ENCODE measurements at places on chromosomes 11 and 22.

DNA sequence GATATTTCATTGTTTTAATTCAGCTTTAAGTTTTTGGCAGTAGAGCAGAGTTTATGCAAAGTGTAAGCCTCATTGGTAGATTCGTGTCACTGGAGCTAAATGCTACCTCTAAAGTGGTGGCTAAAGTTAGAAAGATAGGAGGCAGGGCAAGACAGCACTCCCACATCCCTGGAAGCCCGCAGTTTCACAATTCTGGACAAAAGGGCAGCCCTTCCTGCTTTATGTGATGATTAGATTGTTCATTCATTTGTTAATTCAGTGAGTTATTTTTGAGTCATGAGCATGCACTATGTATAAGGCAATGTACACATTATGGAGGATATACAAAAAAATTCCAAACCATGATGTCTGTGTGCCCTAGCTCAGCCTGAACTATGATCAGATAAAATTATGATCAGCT, 52.1 kb upstream of the EIF3M start:
- no peak for DNase-seq

DNA sequence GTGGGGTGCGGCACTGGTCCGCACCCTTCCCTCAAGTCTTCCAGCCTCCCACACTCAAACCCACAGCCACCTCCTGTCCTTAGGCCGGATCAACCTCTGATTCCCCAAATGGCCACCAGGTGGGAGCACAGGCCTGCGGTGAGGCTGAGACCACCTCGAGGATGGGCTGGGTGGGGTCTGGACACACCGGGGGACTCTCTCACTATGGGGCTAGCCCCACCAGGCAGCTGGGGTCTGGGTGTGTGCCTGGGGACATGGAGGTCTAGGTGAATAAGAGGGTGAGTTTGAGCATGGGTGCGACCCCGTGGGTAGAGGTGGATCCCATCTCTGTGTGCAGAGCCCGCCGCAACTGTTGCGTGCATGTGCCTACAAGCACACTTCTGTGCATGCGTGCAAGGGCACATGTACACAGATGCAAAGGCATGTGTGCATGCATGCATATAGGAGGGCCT, 32.6 kb downstream of the MYO18B start:
- no peak for DNase-seq

- no peak for DNase-seq
Observed at GRCh38 chr11:66106786-66107599, 36.9 kb downstream of the PACS1 start.

DNA sequence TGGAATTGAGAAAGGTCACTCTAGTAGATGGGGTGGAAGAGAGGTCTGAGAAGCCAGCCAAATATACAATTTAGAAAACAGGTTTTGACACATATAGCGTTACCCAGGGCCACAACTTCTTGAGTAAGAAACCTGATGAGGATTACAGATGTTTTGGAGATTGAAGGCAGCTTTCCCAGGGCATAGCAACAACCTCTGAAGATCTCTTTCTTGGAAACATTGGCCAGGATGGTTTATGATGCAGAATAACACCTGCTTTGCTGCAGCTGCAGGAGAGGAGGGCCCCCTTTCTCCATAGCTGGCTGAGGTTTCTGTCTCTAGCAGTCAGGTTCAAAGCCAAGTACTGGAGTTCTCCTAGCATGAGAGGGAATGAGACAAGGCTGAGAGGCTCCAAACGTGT, 75.1 kb upstream of the NUP50 start:
- DNase-seq, result no peak

DNA sequence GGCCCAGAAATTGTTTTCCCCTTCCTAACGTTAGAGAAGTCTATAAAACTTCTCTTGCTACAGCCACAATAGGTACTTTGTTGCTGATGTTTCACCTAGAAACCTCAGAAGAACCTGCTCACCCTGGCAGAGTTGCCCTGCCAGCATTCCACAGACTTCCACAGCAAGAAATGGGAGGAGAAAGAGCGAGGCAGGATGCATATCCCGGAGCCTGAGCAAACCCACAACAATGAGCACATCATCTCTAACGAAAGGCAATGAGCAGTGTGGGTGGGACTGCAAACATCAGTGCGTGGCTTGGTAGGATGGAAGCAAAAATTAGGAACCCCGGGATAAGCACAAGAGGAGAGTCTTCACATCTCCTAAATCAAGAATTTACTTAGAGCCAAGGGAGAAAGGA, 892.3 kb downstream of the OPCML start:
- DNase-seq, result no peak

DNA sequence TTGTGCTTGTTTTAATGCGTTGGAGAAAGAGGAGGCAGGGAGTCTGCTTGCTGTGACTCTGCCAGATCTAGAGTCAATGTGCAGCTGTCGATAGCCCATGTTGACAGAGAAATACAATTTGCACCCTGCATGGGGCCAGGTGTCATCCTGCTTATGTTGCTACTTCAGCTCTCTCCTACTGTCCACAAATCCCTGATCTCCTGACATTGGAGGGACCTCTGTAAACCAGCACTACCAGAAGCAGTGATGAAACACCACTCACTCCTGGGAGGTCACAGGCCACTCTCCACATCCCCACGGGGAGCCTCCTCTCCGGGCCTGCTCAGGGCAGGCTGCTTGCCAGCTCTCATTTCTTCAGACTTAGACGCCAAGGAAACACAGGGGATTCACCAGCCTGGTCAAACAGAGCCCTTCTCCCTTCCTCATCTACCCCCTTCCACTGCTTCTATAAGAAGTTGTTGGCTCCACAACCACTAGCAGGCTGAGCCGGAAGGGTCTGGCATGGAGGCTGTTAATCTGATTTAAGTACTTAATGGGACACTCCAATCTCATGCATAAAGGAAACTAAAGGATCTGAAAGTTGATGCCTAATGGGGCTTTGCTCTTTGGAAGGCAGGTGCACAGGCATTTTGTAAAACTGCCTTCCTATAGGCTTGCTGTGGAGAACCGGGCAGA, 29.9 kb upstream of the CSNK2A3 start:
- peak; percentile 94 for DNase-seq

GRCh38 chr22:21447694-21448402, 19.3 kb upstream of the TMEM191C start:
- DNase-seq, result no peak

GRCh38 chr22:37018815-37019308, 385 bp downstream of the TST start:
- DNase-seq, result no peak

DNA sequence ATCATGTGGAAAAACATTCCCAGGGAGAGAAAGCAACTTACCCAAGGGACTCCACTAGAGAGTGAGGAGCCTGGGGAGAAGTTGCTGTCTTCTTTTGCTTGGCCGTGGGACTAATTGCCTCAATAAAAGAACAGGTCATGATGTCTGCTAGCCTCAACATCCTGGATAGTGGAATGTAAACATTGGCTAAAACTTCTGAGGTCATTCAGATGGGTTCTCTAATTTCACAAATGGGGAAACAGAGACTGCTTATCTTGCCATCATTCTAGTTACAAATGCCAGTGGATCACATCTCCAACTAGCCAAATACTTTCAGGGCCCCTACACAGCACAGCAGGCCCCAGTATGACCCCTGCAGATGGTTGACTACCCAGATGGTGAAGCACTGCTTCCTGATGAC, 28.4 kb upstream of the PAMR1 start:
- DNase-seq, result no peak

- no peak for DNase-seq
Observed at GRCh38 chr11:56764976-56765375, 16.5 kb upstream of the OR9G4 start.

DNA sequence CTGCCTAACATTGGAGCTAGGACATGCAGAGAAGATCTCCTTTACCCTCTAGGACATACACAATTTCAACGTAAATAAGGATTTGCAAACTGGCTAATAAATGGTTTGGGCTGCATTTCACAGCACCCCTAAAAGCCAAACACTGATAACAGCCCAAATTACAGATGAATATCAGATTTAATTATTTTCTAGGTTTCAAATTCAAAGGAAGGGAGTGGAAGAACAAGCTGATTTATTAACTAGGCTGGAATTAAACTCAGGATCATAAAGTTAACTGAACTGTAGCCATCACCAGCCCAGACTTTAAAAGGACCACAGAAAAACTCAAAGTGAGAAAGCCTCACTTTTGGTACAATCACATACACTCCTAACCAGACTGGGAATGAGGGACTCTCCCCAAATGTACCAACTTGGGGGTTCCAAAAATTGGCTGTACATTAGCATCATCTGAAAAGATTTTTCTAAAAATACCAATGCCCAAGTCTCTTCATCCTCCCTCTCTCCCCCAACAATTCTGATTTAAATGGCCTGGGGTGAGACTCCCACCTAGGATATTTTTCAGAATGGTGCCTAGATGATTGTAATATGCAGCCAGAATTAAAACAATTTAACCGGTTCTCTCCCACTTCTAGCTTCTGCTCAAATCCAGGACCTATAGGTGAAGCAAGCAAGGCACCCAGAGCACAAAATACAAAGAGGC, 43.5 kb downstream of the SYTL2 start:
- DNase-seq, result no peak

DNA sequence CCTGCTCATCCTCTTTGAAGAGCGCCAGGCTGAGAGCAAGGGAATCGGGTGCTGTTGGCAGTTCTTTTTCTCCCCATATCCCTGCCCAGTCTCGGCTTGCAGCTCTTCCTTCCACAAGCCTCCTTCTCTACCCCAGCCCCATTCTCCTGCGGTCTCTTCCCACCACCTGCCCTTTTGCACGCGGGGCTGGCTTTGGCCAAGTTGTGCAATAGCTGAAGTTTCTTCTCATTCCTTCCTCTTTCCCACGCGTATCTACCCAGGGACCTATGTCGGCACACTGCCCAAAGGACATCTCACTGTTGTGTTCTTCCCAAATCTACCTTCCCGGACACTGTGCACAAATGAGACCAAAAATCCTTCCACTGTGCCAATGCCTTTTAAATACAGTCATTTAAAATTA, 22.3 kb upstream of the HTR3A start:
- no peak for DNase-seq

- DNase-seq, result peak; percentile 35
Observed at GRCh38 chr11:117546431-117547194, 219.0 kb downstream of the CEP164 start.

DNA sequence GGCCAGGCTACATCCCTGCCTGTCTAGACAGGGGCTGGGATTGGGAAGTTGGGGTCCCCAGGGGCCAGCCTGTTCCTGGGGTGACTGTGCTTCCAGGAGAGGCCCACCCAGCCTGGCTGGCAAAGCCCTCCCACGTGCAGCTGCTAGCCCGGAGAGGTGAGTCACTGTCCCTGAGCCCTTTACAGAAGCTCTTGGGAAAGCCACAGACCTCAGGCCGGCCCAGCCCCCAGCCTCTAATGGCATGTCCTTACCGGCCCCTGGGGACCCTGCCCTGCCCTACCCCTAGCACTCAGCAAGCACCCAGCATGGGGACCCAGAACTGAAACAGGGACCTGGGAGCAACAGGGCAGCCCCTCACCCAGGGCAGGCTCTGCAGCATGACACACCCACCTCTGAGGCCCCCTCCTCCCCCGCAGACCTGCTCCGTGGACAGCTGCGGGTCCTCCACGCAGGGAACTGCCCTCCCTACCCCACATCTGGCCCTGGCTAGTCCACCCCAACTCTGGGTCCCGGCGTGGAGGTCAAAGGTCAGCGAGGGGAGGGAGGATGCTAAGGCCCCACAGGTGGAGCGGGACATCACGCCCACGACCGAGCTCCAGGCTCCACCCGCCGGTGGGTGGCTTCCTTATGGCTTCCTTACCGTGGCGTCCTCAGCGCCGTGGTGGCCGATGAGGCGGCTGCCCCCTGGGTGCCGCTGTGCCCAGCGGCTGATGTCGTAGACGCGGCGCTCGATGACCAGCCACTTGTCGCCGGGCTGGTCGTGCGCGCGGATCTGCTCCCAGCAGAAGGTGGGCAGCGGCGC, 615 bp downstream of the FADS3 start:
- DNase-seq, result no peak

GRCh38 chr22:40679964-40680818, 907 bp downstream of the MCHR1 start:
- DNase-seq, result no peak

GRCh38 chr11:86923999-86924766, 31.0 kb downstream of the FZD4 start:
- DNase-seq, result no peak

DNA sequence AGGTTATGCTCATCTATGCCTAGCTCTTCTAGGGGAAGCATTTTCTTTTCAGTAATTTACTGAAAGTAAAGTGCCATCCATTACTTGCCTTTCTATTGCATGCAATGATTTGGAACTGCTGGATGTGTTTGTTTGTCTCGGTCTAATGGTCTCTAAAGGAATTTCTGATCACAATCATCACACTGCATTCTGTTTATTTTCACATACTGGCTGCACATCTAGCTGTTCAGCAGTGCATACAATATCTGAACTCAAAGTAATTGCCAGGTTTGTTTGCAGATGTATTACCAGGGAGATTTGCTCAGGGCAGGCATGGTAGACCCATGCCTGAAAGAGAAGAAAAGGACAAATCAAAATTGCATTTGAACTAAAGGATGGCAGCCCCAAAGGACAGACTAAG, 36.4 kb upstream of the CWF19L2 start:
- DNase-seq, result no peak

DNA sequence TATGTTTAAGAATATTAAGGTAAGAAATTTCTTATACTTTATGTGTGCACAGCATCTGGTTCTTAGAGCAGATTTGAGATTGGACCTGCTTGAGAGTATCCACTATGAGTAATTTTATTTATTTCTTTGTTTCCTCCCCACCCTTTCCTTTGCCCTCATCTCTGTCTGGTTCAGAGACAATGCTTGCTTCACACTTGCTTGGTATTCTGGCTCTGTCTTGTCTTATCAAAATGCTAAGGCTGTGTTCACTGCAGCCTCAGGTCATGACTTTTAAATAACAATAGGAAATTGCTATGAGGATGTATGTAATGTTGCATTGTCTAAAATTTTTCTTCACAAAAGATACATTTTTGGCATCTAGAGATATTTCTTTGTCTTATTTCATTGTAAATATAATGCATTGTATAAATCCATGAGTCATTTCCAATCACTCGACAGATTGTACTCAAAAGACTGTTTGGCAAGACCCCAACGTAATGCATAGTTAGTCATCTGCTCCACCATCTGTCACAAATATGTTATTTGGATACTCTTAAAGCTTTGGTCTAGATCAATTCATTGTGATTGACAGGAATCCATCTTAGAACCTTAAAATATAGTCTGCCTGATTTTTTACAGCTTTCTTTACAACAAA, 395.7 kb downstream of the AASDHPPT start:
- DNase-seq, result no peak

Measured in NCI-H187 treated with DMSO at 0.1 percent for 48 hours (cell line).